ENCODE measurements at places on chromosomes 1 and 21. TPM values are rescaled to one million over a fixed set of nuclear protein-coding genes. Genes with fewer than 3 reads are reported as not detected.

GRCh38 chr1:59079434-59080140 is 217.3 kb upstream of the FGGY start:
- H3K4me1 ChIP-seq = peaks cover 23% of the 10 kb centered on the region
- no peak overlapping the region for H3K4me3 ChIP-seq
- no peak for DNase-seq
- no peak overlapping the region for H3K27ac ChIP-seq
- H3K27me3 ChIP-seq = no peaks in the 10 kb centered on the region
- H3K36me3 ChIP-seq = no peaks in the 10 kb centered on the region

GRCh38 chr1:30904962-30905335 is 3.6 kb downstream of the SDC3 start:
- no peak overlapping the region for H3K27ac ChIP-seq
- DNase-seq = no peak
- no peaks in the 10 kb centered on the region for H3K27me3 ChIP-seq
- H3K4me3 ChIP-seq = no peak overlapping the region
- peaks cover 46% of the 10 kb centered on the region for H3K4me1 ChIP-seq

- no peaks in the 10 kb centered on the region for H3K4me1 ChIP-seq
- H3K4me3 ChIP-seq = no peak overlapping the region
- no peak for DNase-seq
- H3K36me3 ChIP-seq = no peaks in the 10 kb centered on the region
Measured at GRCh38 chr21:24890021-24890420, 717.3 kb downstream of the MRPL39 start.

The HJV gene
- total RNA-seq = not detected
